ENCODE measurements at places on chromosomes 1 and 21. TPM values are rescaled to one million over a fixed set of nuclear protein-coding genes. Genes with fewer than 3 reads are reported as not detected.
A peak's percentile ranks its signal among the peaks of the same experiment; 100 is the strongest.

DNA sequence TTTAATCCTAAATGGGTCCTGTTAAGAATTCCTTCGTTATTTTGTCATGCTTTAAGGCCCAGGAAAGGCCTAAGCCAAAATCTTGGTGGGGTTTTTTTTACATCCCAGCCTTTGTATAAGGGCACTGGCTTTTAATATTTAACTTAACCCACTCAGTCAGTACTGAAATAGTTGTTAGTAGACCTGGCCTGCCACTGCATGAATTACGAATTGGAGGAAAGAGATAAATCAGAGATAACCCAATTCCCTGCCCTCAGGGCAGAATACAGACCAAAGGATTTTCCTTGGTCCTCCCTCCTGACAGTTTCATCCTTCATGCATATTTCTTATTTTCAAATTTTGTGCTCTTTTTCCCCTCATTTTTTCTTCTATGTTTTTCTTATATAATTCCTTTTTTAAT is 193.0 kb downstream of the FASLG start:
- H3K4me3 ChIP-seq, result no peak overlapping the region
- no peak for DNase-seq
- H3K27me3 ChIP-seq, result no peaks in the 10 kb centered on the region

- peak; percentile 25 for DNase-seq
- H3K4me3 ChIP-seq, result no peak overlapping the region
- H3K27me3 ChIP-seq, result no peaks in the 10 kb centered on the region
- peaks cover 4% of the 10 kb centered on the region for H3K36me3 ChIP-seq
Observed at GRCh38 chr1:6831366-6831765, 46.1 kb downstream of the CAMTA1 start.

DNA sequence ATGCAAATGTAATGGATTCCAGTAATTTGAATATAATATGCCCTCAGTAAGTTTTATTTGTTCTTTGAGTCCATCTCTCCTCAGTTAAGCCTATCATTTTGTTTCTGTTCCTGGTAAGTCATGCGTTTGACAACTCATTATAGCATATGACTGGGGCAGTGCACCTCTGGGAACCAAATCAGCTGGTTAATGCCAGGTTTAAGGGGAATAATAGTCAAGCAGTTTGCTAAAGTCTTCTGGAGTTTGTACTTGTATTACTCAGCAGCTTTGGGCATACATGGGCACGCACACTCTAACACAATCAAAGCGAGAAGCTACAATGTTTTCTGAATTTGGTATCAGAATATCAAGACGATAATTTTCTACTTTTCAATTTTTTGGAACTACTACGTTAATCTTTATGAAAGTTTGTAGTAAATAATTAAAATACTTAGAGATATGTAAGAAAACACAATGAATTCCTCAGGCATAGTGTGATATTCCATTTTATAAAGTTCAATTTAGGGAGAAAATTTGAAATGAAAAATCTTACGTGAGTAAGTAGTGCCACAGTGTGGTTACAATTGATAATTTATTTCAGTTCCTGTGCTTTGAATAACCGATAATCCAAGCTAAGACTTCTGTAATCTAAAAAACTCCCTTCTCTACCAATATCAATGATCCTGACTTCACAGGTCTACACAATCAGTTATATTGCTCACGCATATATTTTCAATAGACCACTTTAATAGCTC is 43.8 kb upstream of the KCTD3 start:
- no peak for DNase-seq
- no peaks in the 10 kb centered on the region for H3K27me3 ChIP-seq
- peak overlapping the region; percentile 14 for H3K4me3 ChIP-seq

DNA sequence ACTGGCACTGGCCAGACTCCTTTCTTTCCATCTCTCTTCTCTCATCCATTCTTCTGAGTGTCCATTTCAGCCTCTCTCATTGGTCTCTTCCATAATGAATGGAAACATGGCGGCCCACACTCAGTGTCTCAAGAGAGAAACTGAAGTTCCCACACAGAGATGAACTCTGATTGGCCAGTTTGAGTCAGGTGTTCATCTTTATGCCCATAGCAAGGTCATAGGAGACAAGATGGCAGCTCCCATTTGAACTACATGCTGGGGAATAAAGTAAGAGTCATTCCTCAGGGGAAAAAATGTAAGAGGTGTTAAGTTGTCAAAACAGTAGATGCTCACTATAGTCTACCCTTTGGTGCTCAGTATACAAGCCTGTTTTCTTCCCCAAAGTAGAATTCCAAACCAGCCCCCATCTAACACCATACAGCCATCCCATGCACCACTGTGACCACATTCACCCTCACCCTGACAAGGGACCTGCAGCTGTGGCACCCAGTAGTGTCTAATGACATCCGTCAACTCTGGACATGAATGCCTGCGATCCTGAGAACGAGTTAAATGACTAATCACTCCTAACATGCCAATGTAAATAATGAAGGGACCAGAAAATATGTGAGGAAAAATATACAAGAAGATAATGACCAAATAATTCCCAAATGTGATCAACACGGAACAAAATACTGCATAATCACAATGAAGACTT is 12.4 kb downstream of the CDA start:
- H3K4me1 ChIP-seq, result peaks cover 50% of the 10 kb centered on the region
- no peaks in the 10 kb centered on the region for H3K36me3 ChIP-seq
- DNase-seq, result peak; percentile 84

GRCh38 chr1:99228153-99228552 is 36.1 kb upstream of the PLPPR4 start:
- no peak for DNase-seq
- no peaks in the 10 kb centered on the region for H3K36me3 ChIP-seq
- H3K27ac ChIP-seq, result no peak overlapping the region
- H3K4me1 ChIP-seq, result no peaks in the 10 kb centered on the region

- H3K27me3 ChIP-seq, result no peaks in the 10 kb centered on the region
- H3K4me3 ChIP-seq, result no peak overlapping the region
- DNase-seq, result no peak
- no peaks in the 10 kb centered on the region for H3K4me1 ChIP-seq
Observed at GRCh38 chr21:20083336-20083735, 914.9 kb upstream of the NCAM2 start.

- H3K27ac ChIP-seq, result no peak overlapping the region
- no peaks in the 10 kb centered on the region for H3K36me3 ChIP-seq
Observed at GRCh38 chr21:36630485-36631206, 68.3 kb upstream of the SIM2 start.

The TNFRSF18 gene
- not detected for total RNA-seq

The NMNAT1 gene
- 10.5 TPM for total RNA-seq

The C1QB gene
- total RNA-seq, result 0.72 TPM

The CKS1B gene
- total RNA-seq, result 23.2 TPM

The TENT5C gene
- 0.36 TPM for total RNA-seq

The SLC2A5 gene
- total RNA-seq, result 22.4 TPM
